NCI-H1436 treated with DMSO at 0.1 percent for 48 hours (cell line): ENCODE measurements at places on chromosomes 7 and 10.

DNA sequence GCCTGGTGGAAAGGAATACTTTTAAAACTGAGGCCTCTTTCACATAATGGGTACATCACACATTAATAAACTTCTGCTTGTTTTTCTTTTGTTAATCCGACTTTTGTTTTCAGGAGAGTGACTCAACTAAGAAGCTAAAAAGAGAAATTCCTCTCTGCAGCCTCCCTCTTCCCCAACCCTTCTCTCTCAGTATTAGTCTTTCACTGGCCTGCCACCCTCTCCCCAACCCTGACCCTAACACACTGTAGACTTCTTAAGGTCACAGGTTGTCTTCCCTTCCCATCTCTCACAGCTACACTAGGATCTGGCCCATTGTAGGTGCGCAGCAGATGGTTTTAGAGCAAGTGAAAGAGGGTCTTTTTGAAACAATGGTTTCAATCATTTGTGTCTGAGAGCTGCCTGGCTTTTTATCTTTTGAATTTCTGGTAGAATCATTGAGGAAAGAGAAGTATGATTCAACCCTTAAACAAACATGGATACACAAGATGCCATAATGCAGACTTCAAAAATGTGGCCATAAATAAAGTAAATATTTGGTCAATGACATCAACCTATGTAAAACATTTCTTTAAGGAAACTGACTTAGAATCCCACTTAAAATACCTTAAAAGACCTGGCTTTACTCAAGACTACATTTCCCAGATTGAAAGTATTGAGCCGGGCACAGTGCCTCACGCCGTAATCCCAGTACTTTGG is 17.9 kb upstream of the FFAR4 start:
- no peak for DNase-seq

DNA sequence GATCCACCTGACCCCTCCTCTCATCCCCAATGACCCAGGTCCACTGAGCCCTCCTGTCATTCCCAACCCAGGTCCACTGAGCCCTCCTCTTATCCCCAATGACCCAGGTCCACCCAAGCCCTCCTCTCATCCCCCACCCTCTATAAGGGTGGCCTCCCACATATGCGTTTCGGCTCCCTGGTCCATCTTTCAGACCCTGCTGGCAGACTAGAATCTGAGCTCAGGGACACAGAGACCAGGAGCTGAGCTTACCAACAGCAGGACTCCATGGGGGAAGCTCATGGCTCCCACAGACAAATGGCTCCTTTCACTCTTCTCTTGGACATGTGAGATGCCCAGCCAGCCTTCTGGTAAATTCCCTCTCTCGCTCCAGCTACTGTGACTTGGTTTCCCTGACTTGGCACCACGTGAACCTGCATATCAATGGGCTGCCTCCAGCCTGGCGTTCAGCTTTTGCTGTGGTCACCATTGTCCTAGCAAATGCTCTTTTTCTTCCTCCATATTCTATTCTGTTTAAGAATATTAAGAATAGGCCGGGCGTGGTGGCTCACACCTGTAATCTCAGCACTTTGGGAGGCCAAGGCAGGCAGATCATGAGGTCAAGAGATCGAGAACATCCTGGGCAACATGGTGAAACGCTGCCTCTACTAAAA is 24.8 kb upstream of the INPP5A start:
- DNase-seq: no peak

DNA sequence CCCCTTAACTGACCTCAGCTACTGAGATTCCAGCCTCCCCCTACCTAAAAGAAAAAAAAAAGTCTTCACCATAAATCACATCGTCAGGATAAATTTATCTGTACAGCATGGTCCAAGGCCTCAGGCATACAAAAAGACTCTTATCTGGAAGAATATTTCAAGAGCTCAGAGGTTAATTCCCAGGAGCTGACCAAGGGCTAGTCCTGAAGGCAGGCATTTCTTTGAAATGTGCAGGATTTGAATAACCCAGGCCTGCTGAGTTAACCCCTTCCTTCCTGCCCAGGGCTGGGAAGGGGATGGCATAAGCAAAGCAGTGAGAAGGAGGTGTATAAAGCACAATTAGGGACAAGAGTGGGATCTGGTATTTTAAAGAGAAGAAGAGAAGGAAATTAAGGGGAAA is 111.2 kb downstream of the RNLS start:
- no peak for DNase-seq

DNA sequence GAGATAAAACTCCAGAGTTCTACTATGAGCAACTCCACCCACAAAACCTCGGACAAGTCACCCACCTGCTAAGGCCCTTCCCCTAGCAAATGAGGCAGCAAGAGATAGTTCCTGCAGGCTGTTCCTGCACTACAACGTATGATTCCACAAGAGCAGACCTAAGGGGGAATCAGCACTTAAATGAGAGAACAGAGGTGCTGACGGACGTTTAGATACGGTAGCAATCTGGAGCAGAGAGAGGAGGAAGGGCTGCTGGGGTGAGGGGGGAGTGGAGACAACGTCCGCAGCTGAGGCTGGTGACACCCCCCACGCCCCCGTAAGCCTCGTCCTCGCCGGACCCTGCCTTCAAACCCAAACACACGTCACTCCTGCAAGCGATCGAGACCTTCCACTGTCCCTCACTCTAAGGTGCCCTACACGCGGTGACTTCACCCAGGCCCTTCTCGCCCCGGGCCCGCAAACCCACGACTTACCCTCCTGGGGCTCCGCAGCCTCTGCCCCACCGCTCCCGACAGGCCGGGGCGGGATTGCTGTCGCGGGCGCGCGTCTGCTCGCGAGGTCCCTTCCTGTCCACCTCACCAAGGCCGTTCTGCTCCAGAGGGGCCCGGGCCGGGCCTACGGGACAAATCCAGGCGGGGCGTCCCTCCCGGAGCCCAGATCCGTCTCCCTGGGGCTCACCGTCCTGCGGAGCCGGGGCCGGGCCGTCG is 635 bp downstream of the ZNF12 start:
- no peak for DNase-seq

GRCh38 chr7:150377635-150378034 is 1.5 kb upstream of the ZNF775 start:
- no peak for DNase-seq

DNA sequence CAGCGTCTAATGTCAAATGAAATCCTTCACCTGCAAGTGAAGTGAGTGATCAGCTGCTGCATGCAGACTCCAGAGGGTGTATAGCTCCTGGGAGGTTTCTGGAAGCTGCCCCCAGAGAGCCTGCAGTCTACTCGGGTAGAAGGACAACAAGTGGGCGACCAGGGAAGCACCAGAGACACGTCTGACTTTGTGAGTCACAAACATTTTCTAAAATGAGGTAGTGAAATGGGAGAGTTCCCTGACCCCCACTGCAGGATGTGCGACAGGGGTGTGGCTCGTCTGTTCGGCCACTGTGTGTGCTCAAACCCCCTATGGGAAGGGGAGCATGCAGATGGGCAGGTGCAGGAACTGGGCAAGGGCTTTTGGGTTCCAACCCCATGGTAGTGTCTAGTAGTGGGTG is 177.1 kb upstream of the PRKCQ start:
- DNase-seq: no peak

DNA sequence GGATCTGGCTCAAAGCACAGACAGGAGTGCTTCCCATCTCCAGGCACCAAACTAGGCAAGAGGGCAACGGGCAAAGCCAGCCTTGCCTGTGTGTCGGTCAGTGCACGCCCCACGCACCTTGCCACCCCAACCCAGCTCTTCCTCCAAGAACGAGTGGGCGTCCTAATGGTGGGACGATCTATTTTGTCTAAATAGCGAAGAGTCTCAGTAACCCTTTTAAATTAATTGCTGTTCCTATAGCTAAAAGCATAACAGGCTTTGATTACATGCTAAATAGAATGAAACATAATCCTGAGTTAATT is 12.2 kb downstream of the EN2 start:
- no peak for DNase-seq

DNA sequence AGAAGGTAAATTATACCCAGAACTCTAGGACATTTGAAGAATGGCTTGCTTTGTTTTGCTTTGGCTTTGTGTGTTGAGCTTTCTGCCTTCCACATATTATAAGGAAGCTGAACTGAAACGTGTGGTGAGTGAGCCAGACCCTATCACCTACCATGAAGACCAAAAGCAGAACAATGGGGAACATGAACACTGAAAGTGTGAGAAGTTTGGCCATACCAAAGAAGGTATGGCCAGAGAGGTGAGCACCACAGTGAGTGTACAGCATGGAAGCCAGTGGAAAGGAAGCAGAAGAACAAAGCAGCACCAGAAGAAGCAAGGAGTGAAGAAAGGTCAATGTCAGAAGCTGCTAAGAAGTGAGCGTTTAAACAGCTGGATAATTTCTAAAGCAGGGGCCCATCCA is 59.7 kb upstream of the CCDC71L start:
- no peak for DNase-seq

DNA sequence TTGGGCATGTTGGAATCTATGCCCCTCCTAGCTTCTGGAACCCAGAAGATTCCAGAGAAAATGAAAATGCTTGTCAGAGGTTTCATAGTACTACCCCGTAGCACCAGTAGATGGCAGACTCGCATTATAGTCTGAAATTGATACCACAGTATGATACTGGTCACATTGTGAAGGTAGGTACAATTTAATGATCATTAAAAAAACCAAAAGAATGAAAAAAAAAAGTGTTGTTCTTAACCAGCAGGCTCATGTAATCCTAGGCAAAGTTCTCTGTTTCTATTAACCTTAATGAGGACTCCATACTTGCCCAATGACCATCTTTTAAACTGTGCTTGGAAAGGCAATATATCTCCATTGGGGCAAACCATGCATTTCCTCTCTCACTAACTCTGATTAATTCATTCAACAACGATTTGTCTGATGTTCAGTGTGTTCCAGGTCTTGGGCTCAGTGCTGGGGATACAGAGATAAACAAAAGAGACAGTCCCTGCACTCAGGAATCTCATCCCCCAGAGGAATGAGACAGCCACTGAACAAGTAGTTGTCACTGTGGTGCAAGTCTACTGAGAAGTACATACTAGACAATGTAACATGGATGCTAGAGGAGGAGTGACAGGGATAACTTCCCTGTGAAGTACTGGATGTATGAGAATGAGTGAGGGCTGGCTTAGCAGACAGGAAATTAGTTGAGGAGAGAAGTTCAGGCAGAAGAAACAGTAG is 223.5 kb upstream of the PHYHIPL start:
- DNase-seq: no peak

DNA sequence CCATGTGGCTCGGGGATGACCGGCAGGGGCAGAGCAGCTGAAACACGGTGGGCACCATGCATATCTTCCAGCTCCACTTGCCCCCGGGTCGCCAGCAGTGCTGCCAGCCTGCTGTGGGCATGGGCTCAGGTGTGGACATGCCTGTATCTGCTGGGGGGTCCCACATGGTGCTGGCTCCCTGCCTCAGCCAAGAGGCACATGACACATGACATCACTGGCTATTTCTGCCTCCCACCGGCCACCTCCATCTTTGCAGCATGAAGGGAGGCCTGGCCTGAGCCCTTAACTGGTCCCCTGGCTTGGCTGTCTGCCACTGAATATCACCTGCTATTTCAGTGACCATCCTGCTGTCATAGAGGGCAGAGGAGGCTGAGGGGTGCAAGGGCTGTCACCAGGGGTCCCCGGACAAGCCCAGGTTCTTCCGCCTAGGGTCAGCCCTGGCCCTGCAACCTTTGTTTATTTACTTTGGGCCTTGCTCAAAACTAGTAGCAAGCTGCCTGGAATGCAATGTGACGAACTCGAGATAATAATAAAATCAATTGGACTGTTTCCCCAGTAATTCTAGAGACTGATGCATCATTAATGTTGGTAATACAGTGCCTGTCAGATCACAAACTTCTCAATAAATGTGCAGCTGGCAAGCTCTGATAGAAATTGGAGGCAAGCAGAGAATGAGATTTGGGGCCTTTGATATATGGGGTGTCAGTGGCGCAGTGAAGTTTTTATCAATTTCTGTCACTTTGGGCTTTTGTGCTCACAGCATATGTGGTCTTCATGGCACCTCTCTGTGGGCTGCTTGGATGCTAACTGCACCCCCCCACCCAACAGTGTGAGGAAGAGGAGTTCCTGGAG is 28.5 kb downstream of the ZMIZ1 start:
- DNase-seq: no peak

- DNase-seq: no peak
These were observed 43.2 kb downstream of the PTPRZ1 start for GRCh38 chr7:121916211-121916610.

DNA sequence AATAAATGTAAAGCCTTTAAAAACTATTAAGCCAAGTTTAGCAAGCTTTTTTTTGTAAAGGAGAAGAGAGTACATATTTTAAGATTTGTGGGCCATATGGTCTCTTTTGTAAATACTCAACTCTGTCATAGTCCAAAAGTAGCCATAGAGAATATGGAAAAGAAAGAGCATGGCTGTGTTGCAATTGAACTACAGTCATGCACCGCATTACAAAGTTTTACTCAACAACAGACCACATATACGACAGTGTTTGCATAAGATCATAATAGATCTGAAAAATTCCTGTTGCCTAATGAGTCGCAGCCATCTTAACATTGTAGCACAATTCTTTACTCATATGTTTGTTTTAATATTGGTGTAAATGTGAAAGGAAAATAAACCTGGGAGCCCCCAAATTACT is 440.8 kb downstream of the HTR7 start:
- no peak for DNase-seq

GRCh38 chr10:80268266-80268665 is 21.2 kb downstream of the MAT1A start:
- no peak for DNase-seq

GRCh38 chr10:121539786-121540185 is 58.5 kb downstream of the FGFR2 start:
- DNase-seq: no peak

GRCh38 chr7:35617041-35617440 is 77.9 kb downstream of the HERPUD2 start:
- DNase-seq: no peak

DNA sequence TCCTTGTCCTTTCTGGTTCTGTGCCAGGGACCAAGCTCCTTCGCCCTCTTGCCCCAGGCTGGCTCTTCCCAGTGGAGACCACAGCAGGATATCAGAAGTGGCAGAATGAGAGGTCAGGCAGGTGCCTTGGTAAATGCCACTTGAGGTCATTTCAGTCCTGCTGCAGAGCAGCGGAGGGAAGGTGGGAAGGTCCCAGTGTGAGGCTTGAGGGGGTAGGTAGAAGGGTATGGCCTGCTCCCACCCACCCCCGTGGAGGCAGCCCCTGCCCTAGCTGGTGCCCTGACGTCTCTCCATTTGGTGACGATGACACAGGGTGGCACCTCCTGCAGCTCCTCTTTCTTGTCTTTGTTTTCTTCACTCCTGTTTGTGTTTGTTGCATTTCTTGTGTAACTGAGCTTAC is 538.8 kb downstream of the TCERG1L start:
- DNase-seq: no peak

GRCh38 chr10:32938554-32939061 is 19.4 kb downstream of the ITGB1 start:
- no peak for DNase-seq

DNA sequence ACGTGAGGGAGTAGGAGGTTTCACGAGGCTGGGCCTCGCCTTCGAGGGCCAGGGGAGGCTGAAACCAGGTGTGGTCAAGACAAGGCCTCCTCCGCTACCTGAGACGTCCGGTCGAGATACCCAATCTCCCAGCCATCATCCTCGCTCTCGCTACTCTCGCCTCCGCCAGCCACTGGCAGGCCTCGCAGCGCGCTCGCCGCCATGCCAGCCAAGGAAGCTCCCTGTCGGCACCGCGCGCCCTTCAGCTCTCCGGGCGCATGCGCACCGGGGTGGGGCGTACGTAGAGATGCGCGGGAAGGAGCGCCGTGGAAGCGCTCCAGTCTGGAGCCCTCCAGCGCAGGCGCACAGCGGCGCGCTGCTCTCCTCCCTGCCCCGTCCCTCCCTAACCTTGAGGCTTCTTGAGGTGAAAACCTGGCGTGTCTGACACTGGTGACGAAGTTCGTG is at the start of gene ASZ1:
Gene ASZ1 (minus strand): TSS at position 236 of the 444 bp plus-strand sequence. CDS start 33 bp downstream, at position 203.
- no peak for DNase-seq

GRCh38 chr7:57415730-57416129 is 34.2 kb upstream of the ZNF716 start:
- no peak for DNase-seq

- DNase-seq: no peak
These were observed 23.4 kb upstream of the MGAM2 start for GRCh38 chr7:142088022-142088714.
